Fibroblast of the aortic adventitia (primary cell): ENCODE measurements at places on chromosomes 1 and 21.

GRCh38 chr1:83927701-83928100, 71.2 kb downstream of the TTLL7 start:
- no peak for DNase-seq

DNA sequence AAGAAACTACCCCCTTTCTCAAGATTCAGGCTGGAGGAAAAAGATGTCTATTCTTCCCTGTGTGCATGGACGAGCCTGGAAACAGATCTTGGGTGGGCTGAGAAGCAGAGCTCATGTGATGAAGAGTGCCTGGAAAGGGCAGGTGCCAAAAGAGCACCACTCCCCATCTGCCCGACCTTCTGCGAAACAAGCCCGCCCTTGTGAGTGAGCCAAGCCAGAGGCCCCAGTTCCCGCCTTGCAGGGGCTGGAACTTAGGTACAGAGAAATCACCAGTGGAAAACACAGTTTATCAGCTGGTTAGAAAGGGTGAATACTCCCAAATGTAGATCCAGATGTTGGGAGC, 26.7 kb upstream of the A3GALT2 start:
- peak; percentile 73 for DNase-seq

- no peak for DNase-seq
Measured at GRCh38 chr21:44838039-44838895, 20.4 kb upstream of the SUMO3 start.

DNA sequence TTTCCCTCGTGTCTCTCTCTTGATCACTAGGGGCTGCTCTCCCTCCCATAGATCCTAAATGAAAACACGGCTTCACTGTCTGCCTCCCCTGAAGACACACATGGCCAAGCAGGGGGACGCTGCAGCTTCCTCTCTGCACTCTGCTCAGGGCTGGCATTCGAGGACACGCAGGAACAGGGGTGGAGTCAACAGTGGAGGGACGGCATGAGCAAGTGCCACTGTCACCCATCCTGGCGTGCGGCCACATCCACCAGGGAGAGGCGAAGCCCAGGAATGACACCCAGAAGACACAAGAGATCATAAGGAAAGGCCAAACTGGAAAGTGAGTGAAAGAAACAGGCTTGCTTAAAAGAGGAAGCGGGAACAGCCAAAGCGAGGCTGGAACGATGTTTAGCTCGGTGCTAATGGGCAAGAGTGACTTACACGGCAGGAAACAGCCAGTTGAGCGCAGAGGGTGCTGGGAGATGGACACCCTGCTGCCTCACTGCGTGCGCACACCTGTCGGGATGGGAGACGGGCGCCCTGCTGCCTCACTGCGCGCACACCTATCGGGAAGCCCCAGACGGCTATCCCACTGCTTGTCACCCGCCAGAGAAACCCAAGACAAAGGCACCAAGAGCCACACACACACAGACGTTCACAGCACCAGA, 13.6 kb upstream of the C1QTNF12 start:
- DNase-seq = no peak
